ENCODE measurements at places on chromosomes 2 and 18.
A peak's percentile ranks its signal among the peaks of the same experiment; 100 is the strongest.

DNA sequence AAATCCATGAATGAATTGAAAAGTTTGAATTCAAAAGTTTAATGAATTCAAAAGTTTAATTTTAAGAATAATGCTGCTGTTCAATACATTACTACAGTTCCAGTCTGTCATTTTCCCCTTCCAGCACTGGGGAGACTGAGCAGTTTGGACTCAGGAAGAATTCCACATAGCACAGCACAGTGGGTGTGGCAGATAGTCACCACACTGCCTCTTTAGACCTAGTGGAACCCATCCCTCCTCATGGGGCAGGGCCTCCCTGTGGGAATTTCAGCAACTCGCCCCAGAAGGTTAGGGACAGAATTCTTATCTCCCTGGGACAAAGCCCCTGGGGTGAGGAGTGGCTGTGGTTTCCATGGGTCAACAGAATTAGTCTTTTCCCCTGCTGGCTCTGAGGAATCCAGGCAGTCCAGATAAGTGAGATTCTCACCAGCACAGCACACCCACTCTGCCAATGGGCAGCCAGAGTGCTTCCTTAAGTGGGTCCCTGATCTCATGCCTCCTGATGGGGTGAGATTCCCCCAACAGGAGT, 442.0 kb upstream of the SYT4 start:
- DNase-seq = no peak

DNA sequence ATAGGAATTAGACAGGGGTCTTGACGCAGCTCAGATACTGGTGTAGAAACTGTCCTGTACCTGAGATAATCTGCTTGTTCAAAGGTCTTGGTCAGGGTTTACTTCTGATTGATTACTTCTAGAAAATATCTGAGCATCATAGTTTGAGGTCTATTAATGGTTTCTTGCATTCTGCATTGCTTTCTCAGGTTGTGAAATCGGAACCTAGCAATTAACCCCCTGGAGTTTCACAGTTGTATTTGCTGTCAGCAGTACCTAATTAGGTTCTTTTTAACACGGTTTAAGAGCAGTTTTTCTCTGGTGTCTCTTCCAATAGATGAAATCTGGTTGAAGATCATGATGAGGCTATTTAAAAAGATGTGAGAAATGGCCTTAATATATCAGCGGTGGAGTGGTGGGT, 428.6 kb upstream of the SYT4 start:
- DNase-seq = no peak

DNA sequence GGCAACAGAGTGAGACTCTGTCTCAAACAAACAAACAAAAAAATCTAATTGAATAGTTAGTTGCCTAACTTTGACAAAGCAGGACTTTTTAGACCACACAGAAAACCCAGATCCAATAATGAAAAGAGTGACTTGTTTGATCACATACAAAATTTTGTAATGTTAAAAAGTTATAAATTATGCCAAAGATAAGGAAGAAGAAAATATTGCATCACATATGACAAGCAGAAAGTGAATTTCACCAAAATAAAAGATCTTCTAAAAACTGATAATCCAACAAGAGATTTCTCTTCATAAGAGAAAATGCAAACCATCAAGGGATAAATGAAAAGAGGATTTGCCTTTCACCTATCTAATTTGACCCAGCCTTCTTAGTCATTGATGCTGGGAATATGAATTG, 2.8 kb upstream of the RMP24 start:
- no peak for DNase-seq

GRCh38 chr18:61348230-61348629, 15.0 kb downstream of the CDH20 start:
- no peak for DNase-seq

DNA sequence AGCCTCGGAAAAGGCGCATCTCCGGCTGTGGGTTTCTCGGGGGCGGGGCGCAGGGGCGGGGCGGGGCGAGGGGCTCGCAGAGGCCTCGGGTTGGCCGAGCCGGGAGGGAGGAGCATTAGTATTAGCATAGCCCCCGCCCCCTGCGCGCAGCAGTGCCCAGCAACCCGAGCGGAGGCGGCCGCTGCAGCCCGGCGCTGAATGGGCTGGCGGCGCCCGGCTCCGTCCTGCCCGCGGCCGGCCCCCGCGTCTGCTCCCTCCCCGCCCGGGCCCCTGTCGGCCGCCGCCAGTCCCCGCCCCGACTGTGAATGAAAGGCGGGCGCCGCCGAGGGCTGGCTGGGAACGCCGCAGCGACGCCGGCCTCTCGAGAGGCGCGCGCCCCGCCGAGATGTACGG, at the start of gene EFR3B:
Gene EFR3B (plus strand): TSS at position 149 of the 393 bp plus-strand sequence. CDS start 237 bp downstream, at position 386.
- DNase-seq = peak; percentile 89

DNA sequence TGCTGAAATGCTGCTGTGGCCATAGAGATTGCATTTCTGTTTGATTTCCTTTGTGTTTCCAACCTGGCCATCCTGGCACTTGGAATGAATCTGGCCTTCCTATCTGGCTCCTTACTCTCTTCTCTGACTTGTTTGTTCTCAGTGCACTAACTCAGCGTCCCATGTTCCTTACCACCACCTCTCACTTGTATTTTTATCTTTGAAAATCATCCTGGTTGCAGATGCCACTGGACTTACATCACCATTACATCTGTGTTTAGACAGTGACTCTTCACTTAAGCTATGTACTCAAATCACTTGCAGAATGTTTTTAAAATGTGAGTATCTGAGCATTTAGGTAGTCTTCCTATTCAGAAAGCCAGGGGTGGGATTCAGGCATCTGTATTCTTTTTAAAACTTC, 239.5 kb downstream of the WDR7 start:
- no peak for DNase-seq

- no peak for DNase-seq
Measured at GRCh38 chr2:133879703-133880102, 311.4 kb upstream of the NCKAP5 start.

GRCh38 chr2:16653083-16653375, 12.6 kb downstream of the CYRIA start:
- DNase-seq = no peak

GRCh38 chr2:30765191-30765590, 42.1 kb downstream of the CAPN13 start:
- no peak for DNase-seq

GRCh38 chr2:162022290-162022945, 51.6 kb downstream of the DPP4 start:
- no peak for DNase-seq

GRCh38 chr2:54642677-54643430, 80.6 kb upstream of the EML6 start:
- no peak for DNase-seq

- DNase-seq = no peak
Measured at GRCh38 chr2:58291726-58292438, 50.8 kb upstream of the FANCL start.

GRCh38 chr18:78856569-78857313, 122.9 kb upstream of the SALL3 start:
- no peak for DNase-seq

DNA sequence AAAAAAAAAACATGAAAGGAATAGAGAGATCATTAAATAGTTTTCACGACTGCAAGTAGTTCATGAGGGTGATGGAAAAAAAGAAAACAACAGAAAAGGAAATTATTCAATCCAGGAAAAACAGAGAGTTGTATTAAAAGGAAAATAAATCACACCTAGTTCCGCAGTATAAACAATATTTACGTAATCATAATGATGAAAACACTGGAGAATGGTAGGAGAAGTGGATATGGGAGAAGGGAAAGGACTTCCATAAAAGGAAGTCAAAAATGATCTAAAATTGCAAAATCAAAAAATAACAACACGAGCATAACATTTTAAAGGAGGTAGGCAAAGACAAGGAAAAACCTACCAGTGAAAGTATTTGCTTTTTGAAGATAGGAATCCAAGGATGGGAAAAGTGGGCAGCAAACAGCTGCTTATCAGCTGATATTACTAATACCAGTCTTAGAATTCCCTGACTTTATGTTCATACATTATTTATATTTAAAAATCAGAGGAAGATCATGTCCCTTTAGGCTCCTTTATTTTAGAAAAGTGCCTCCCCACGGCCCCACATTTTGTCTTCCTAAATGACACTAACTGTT, 160.8 kb downstream of the NBAS start:
- DNase-seq = no peak

DNA sequence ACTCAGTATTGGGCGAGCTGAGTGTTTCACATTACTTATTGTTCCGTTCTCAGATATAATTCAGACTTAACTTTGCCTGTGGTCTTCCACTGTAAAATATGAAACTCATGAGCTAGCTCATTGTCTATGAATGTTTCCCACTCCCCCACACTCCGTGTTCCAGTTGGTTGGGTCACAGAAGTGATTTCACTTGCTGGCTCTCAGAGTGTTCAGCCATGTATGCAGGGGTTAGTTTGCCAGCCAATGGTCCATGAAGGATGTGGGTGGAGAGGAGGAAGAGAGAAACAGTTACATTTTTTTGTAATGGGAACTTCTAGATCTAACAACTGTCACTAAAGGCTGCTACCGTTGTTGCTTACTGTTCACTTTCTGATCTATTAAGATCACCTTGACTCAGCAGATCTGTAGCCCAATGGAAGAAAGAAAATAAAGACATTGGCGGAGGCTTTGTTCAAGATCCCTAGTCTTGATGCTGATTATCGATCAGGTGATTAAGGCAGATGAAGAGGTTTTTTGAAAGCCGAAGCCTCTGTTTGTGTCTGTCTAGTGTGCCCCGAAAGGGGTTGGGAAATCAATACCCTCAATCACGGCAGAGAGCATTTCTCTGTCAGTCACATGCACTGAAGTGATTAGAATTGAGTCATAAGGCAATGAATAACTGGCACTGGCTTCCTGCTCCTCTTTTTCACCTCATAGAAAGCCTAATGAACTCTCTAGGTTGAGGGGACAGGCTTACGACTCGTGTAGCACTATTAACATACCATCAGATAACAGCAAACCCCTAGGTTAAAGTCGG, 279.7 kb upstream of the FIGN start:
- DNase-seq = no peak

- no peak for DNase-seq
Measured at GRCh38 chr18:63083020-63083531, 236.5 kb downstream of the BCL2 start.

DNA sequence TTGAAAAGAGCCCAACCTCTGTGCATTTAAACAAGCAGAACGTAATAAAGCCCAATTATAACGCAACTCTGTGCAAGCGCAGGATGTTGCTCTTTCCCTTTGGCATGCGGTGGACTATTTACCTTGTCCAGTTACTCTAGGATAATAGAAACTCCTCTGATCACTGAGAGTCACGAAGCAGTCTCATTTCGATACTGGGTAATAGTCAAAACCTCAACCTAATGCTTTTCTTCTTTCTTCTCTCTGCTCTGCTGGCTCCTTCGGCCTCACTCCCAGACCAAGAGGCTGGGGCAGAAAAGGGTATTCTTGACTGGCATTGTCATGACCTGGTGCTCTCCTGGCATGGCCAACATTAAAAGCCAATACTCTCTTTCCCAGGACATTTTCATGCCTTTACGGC, 89.7 kb upstream of the GCFC2 start:
- DNase-seq = no peak

- DNase-seq = no peak
Measured at GRCh38 chr2:6181926-6182325, 489.7 kb downstream of the SOX11 start.

GRCh38 chr2:214547931-214548330, 137.1 kb downstream of the VWC2L start:
- no peak for DNase-seq

DNA sequence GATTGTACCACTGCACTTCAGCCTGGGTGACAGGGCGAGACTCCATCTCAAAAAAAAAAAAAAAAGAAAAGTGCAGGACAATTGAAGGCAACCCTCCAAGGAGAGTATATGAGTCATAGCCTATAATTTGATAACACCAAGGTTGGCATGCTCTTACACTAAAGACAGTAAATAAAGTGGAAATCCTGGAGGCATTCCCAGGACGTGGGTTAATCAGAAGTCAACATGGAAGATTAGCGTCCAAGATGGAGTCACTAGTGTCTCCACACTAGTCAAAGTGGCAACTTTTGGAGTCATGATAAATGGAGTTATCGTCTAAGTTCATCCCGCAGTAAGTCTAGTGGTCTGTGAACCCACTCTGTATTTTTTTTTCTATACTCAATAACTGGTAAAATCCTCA, 21.2 kb upstream of the UGGT1 start:
- no peak for DNase-seq

DNA sequence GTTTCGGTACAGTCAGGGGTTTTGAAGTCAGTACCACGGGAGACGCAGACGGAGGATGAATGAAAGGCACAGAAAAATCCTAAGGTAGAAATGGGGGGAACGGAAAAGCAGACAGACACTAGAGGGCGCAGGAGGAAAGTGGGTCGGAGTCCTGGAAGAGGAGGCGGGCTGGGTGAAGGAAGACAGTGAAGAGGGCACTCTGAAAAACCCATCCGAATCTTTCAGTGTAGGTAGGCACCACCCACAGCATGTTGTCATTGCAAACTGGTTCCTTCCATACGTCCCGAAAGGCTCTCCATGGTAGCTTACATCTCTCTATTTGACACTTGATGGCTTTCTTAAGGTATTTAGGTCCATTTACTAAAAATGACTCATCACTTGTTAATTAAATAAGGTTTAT, 18.5 kb upstream of the ZNF236 start:
- DNase-seq = peak; percentile 76

DNA sequence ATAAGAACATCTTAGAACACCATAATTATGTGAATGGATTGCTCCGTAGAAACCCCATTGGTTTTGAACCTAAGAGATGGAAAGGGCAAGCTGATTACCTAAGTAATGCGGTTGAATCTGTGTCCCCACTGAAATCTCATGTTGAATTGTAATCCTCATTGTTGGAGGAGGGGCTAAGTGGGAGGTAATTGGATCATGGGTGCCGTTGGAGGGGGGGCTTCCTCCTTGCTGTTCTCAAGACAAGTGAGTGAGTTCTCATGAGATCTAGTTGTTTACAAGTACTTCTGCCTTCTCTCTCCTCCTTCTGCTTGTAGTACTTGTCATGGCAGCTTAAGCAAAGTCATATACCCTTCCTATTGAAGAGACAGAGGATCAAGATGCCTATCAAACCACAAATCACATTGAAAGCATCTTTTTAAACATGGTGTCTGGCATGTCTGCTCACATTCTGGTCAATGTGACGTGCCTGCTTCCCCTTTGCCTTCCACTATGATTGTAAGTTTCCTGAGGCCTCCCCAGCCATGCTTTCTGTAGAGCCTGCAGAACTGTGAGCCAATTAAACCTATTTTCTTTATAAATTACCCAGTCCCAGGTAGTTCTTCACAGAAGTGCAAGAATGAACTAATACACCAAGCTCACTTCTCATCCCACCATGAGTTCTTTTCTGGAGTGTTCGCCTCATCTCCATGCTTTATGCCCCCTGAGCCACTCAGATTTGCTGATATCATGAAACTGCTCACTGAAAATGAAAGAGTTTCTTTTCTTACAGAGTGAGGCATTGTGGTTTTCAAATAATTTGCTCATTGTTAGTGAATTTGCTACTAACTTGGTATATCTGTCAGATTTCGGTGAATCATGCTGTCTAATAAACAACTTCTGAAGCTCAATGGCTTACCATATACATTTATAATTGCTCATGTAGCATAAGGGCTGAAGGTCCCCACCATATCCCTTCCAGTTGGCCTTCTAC, 23.6 kb downstream of the KCNE4 start:
- no peak for DNase-seq

DNA sequence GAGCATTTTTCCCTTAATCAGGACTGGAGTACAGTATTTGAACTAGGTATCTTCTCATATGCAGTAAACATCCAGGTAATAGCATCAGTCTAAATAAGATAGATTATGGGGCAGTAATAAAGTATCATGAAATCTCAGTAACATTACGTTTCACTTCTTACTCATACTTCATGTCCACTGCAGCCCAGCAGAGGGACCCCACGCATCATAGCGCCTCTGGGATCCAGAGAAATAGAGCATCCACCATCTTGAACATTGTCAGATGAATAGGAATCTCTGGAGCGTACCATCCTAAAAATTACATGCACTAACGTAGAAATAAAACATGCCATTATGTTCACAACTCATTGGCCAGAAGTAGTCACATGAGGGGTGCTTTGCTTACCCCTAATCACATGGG, 499.0 kb downstream of the CPS1 start:
- no peak for DNase-seq
